Esophagus muscularis mucosa (tissue), 4 donors: ENCODE measurements at places on chromosomes 13 and 19. TPM values are rescaled to one million over a fixed set of nuclear protein-coding genes. Genes with fewer than 3 reads are reported as not detected.

DNA sequence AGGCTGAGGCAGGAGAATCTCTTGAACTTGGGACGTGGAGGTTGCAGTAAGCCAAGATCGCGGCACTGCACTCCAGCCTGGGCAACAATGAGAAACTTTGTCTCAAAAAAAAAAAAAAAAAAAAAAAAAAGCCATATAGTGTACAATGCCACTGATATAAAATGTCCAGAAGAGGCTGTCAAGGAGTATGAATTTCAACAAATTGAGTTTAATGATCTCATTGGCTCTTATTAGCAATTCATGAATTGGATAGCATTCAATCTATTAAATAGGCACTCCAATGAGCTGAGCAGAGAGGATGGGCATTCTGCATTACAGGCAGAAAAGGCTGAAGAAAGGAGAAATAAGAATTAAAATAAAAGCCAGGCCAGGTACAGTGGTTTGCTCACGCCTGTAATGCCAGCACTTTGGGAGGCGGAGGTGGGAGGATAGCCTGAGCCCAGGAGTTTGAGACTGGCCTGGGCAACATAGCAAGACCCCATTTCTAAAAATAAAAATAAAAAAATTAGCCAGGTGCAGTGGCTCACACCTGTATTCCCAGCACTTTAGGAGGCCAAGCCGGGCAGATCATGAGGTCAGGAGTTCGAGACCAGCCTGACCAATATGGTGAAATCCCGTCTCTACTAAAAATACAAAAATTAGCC is 757 bp upstream of the LMNB2 start:
- H3K4me3 ChIP-seq, result peak overlapping the region; percentile 99
- H3K27me3 ChIP-seq, result no peaks in the 10 kb centered on the region
- H3K4me1 ChIP-seq, result peaks cover 44% of the 10 kb centered on the region
- H3K27ac ChIP-seq, result peak overlapping the region; percentile 68

DNA sequence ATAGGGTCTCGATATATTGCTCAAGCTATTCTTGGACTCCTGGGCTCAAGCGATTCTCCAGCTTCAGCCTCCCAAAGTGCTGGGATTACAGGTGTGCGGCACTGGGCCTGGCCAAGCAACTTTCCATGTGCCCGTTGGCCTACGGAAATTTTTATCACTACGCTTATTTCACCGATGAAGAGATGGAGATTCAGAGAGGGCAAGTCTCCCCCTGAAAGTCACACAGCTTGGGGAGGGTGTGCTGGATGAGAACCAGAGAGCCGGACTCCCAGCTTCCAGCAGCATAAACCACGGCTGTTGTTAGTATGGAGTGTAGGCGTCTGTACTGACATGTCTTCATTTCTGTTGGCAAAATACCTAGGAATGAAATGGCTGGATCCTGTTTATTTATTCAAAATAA is 11.8 kb upstream of the GNA11 start:
- no peaks in the 10 kb centered on the region for H3K36me3 ChIP-seq
- no peak overlapping the region for H3K27ac ChIP-seq
- no peaks in the 10 kb centered on the region for H3K27me3 ChIP-seq
- no peak overlapping the region for H3K4me3 ChIP-seq
- DNase-seq, result no peak

DNA sequence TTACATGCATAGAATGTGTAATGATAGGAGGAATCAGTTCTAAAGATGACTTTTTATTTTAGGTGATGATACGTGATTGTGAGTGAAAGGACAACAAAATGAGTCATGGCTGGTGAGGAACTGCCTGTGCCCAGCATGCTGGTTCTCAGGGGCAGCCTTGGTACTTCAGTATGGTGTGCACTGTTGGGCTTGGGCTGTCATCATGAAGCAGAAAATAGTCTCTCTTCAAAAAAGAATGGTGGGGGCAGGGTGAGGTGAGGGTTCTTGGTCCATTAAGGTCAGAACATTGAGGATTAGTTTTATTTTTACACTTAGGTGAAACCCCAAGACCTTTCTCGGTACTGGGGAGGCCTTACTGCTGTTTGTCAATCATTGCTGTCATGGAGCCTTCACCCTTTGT is 309.5 kb downstream of the MTUS2 start:
- H3K27ac ChIP-seq, result no peak overlapping the region
- no peaks in the 10 kb centered on the region for H3K27me3 ChIP-seq
- peaks cover 6% of the 10 kb centered on the region for H3K4me1 ChIP-seq
- H3K36me3 ChIP-seq, result no peaks in the 10 kb centered on the region
- no peak overlapping the region for H3K4me3 ChIP-seq

- H3K27ac ChIP-seq, result no peak overlapping the region
- DNase-seq, result no peak
- H3K36me3 ChIP-seq, result no peaks in the 10 kb centered on the region
- H3K4me3 ChIP-seq, result no peak overlapping the region
Observed at GRCh38 chr19:1760020-1760419, 6.7 kb downstream of the ONECUT3 start.

FXYD1 gene
- total RNA-seq, result 44.4 TPM

DAPK3 gene
- 206 TPM for total RNA-seq

ZNF224 gene
- total RNA-seq, result 16.1 TPM

SLC7A10 gene
- total RNA-seq, result not detected

- no peak overlapping the region for H3K27ac ChIP-seq
- no peak overlapping the region for H3K4me3 ChIP-seq
- no peaks in the 10 kb centered on the region for H3K27me3 ChIP-seq
- no peak for DNase-seq
Observed at GRCh38 chr13:66640231-66640630, 589.9 kb downstream of the PCDH9 start.

SLC25A42 gene
- 16.8 TPM for total RNA-seq

OR7C1 gene
- not detected for total RNA-seq

DNA sequence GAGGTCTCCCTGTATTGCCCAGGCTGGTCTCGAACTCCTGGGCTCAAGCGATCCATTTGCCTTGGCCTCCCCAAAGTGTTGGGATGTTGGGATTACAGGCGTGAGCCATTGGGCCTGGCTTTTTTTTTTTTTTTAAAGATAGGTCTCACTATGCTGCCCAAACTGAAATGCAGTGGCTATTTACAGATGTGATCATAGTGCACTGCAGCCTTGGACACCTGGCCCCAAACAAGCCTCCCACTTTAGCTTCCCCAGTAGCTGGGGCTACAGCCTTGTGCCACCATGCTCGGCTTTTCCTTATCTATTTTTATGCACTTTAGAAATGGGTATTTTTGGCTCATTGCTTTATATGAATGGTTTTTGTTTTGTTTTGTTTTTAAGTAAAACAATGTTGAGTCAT is 37.4 kb downstream of the LSM14A start:
- DNase-seq, result no peak
- no peak overlapping the region for H3K4me3 ChIP-seq
- H3K4me1 ChIP-seq, result no peaks in the 10 kb centered on the region
- H3K27ac ChIP-seq, result no peak overlapping the region
- no peaks in the 10 kb centered on the region for H3K27me3 ChIP-seq

AMH gene
- total RNA-seq, result 1.0 TPM

KATNAL1 gene
- total RNA-seq, result 43.0 TPM

- no peak overlapping the region for H3K27ac ChIP-seq
- H3K4me3 ChIP-seq, result no peak overlapping the region
- H3K36me3 ChIP-seq, result no peaks in the 10 kb centered on the region
Observed at GRCh38 chr13:72653506-72653905, 73.9 kb downstream of the MZT1 start.

GRCh38 chr19:30391052-30391451 is 18.9 kb downstream of the ZNF536 start:
- H3K4me1 ChIP-seq, result no peaks in the 10 kb centered on the region
- no peaks in the 10 kb centered on the region for H3K36me3 ChIP-seq
- H3K4me3 ChIP-seq, result no peak overlapping the region

DNA sequence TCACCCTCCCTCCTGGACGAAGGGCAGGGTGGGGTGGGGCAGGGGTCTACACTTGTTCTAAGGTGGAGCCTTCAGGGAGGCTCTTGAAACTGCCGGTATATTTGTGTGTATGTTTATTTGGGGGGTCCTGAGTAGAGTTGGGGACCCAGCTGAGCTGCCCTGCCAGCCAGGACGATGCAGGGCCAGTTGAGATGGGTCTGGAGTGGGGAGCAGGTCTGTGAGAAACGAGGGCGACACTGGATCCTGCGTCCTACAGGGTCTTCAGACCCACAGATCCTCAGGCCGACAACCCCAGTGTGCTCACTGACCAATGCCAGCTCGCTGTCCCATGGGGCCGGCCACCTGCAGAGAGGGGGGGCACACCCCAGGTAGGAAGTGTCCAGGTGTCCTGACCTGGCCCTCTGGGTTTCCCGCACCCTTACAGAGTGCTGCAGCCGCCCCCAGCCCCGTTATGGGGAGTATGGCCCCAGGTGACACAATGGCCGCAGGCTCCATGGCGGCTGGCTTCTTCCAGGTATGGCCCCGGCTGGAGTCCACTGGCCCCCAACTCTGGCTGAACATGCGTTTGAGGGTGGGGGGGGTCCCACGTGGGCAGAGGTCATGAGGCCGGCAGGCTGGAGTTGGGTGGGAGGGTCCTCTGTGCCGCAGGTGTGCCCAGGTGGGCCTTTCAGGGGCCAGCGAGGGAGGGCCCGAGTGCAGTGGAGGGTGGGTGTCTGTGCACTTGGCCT is 7.4 kb downstream of the ISYNA1 start:
- no peaks in the 10 kb centered on the region for H3K27me3 ChIP-seq
- peaks cover 21% of the 10 kb centered on the region for H3K36me3 ChIP-seq
- H3K4me1 ChIP-seq, result peaks cover 90% of the 10 kb centered on the region
- no peak overlapping the region for H3K27ac ChIP-seq
- no peak for DNase-seq

SULT2B1 gene
- not detected for total RNA-seq

DCT gene
- total RNA-seq, result 0.78 TPM

DNA sequence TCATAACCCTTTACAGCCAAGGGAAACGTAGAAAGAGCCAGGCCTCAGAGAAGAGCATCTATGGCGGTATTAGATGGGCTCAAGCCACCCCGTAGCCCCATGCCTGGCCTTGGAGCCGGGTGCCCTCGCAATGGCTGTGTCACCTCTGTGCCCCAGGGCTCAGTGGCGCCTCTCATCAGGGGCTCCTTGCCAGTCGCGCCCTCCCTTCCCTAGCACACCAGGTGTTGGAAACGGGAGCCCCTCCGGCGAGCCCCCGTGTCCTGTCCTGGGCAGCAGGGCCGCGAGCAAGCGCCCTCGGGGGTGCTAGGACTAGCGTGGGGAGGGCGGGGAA is 453 bp downstream of the ZNF256 start:
- DNase-seq, result no peak
- H3K4me3 ChIP-seq, result peak overlapping the region; percentile 91
- no peaks in the 10 kb centered on the region for H3K27me3 ChIP-seq
- H3K27ac ChIP-seq, result peak overlapping the region; percentile 91
- peaks cover 26% of the 10 kb centered on the region for H3K4me1 ChIP-seq
- H3K36me3 ChIP-seq, result peaks cover 18% of the 10 kb centered on the region

ZNF492 gene
- 0.42 TPM for total RNA-seq

DNA sequence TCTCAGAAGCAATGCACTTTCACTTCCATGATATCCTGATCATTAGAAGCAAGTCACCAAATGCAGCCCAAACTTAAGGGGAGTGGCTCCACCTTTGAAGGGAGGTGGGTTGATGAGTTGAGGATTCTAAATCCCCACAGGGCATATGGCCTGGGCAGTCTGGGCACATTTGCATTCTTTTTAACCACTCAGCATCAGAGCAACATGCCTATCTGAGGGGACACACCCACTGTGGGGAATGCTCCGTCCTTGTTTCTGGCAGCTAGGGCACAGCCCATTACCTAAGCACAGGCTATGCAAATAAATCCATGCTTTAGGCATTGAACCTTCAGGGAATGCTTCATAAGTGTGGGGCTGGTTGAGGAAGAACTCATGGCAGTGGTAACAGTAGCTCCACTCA is 12.3 kb upstream of the SACS start:
- H3K27me3 ChIP-seq, result no peaks in the 10 kb centered on the region
- peaks cover 6% of the 10 kb centered on the region for H3K4me1 ChIP-seq
- no peak overlapping the region for H3K27ac ChIP-seq
- no peak for DNase-seq

WDR18 gene
- total RNA-seq, result 9.9 TPM
